ENCODE measurements at places on chromosomes 2 and 18.

DNA sequence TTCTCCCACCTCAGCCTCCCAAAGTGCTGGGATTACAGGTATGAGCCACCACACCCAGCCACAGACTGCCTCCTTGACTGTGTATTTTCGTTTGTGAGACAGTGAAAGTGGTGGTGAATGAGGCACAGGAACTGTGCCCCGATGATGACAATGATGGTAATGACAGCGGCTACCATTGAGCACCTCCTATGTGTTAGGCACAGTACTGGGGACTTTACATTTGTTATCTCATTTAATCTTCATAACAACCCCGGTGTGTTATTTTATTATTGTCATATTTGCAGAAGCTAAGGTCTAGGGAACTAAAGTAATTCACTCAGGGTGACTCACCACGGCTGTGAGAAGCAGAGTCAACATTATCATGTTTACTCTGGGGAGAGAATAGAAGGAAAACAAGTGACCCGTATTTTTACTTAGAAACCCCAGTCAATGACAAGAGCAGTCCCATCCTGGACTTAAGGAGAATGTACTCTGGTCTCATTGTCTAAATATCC is 77.6 kb upstream of the ALPP start:
- DNase-seq = no peak

- DNase-seq = no peak
These were observed 1.0 kb downstream of the PLEK start for GRCh38 chr2:68366083-68366560.

- DNase-seq = no peak
These were observed 3.9 kb upstream of the NPPC start for GRCh38 chr2:231929961-231930592.

GRCh38 chr2:233124421-233125080 is 64.4 kb downstream of the INPP5D start:
- DNase-seq = no peak

DNA sequence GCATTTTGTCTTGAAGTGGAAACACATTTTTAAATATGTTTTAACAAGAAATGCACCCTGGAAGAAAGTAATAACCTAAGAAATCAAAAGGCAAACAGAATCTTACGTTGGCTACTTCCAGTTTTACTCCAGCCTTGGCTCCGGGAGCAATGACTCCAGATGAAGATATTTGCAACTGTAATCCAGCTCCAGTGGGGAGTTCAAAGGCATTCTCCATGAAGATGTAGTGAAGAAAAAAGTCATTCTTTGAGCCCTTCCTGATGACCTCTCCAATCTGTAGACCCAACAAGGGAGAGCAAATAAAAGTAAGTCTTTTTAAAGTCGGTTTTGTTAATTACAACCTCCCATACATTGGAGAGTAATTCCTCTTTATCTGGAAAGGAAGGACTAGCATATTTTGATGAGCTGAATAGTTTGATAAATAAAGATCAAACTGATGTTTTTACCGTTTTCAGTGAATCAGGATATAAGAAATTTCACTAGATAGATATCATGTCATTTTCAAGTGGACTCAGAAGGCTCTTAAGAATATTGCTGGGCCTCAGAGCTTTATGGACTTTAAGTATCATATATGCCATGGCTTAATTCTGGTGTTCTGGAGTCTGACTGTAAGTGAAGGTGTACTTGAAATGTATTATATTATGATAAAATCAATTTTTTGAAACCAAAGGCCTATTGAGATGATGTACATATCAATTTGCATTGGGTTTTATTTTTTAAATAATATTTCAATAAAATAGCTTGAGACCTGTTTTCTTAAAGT is 20.3 kb downstream of the APOB start:
- DNase-seq = no peak

DNA sequence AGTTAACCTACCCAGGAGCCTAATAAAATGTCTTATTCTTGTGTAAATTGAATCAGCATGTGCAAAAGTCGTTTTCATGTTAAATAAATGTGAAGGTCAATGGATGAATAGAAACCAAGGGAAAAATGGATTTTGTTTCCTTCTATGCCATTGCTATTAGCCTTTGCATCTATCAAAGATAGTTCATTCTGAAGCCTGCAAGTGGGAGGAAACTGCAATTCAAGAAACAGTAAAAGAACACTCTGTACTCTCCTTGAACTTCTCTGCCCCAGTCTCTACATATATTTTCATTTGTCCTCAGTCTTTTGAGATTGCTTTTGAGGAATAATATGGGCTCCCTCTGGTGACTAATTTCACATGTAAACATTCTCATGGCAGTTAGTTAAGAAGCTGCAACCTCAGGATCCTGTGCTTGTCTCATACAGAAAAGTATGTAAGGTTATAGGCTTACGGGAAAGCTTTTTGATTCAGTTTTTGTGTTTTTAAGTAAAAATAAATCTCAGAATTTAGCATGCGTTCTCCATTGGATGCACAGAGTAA is 1590.0 kb upstream of the LRRTM1 start:
- DNase-seq = no peak

DNA sequence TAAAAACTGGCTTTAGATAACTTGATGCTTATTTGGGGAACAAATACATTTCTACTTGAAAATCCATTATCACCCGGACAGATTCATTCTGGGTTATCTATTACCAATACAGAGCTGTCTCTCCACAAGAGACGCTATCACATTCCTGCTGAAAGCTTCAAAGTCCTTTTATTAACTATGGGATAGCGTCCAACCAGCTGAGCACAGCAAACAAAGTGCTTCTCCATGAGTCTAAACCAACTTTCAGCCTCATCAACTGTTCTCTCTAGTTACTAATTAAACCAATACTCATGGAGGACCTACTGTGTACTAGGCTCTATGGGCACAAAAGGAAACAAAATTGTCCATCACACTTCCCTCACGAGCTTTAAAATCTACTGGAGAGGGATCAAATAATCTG is 132.8 kb downstream of the L3MBTL4 start:
- DNase-seq = no peak

DNA sequence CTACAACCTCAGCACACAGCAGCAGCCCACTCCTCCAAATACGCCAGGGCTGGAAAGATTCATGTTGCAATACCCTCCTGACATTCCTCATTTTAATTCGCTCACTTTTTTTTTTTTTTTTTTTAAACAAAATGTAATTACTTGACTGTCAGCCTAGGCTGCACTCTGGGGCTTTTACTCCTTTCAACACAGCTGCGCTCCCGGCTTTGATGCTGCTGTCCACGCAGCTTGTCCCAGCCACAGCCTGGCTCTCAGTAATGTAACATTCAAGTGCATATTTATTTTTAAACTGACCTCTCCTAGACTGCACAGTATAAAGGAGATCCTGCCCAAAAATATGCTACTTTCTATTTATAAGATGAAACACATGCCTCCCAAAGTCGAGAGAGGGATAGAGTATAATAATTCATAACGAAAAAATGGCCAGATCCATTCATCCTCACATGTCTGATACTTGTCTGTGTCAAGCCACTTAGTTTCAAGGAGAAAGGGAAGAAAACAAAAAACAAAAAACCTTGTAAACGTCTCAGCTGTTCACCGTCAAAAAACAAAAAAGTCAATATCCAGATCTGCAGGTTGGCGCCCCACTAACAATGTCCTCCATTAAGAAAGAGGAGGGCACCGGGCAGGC is 949 bp downstream of the CDC42EP3 start:
- no peak for DNase-seq

- no peak for DNase-seq
These were observed 26.7 kb upstream of the TGFA start for GRCh38 chr2:70580352-70580751.
